ENCODE measurements at places on chromosomes 7 and 10.

DNA sequence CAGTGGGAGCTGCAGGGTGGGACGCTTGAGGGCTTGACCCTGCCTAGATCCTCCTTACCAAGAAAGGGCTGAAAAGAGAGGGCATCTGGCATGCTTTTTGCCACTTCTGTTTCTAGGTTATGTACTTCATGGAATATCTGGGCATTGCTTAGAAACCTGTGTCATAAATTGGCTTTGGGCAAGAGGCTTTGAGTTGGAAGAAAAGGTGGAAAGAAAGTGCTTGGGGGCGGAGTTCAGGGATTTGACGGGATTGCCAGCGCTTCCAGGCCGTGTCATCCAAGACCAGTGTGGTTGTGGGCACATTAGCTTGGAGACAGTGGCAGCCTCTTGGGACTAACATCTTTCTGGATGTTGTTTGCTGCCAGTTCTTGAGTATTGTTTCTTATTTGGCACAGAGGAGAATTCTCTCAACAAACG lies 825 bp downstream of the ZNF862 start:
- no peak for DNase-seq

GRCh38 chr7:128757203-128757602 lies 18.0 kb downstream of the CALU start:
- DNase-seq = no peak

GRCh38 chr7:132276234-132276630 lies 300.0 kb downstream of the PLXNA4 start:
- no peak for DNase-seq

GRCh38 chr7:2631946-2632732 lies at the start of gene TTYH3:
Gene TTYH3 (plus strand): TSS chr7:2631986. CDS start chr7:2632156, 170 bp downstream.
- peak; percentile 71 for DNase-seq

DNA sequence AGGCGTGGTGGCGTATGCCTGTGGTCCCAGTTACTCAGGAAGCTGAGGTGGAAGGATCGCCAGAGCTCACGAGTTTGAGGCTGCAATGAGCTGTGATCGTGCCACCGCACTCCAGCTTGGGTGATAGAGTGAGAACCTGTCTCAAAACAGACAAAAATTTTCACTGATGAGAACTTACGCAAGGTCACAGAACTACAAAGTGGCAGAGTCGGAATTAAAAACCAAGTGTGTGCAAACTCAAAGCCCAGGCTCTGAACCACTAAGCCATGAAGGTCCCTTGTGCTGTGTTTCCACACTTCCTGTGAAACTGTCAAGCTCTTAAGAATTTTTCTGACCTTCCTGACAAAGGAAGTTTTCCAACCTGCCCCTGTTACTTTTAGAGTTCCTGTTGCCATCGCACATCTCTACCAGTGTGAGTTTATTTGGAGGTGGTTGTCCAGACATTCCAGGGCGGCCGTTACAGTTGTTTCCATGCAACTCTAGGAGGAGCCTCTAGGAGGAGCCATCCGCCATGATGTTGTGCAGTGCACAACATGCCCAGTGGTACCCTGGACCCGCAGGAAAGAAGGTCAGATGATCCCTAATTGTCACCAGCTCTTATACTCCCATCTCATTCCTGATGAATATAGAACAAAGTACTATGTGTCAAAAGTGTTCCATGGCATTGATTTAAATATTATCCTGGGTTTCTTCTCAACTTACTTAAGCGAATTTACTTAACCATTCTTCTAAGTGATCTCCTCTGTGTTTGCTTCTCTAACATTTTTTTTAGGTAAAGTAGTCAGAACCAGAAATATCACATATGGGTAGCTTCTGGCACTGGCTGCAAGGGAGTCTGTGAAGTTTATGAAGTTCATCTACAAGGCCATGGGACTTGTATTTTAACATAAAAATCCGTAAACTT lies 49.0 kb upstream of the LYZL1 start:
- no peak for DNase-seq

GRCh38 chr7:108007261-108007660 lies 4.3 kb upstream of the LAMB1 start:
- DNase-seq = no peak

GRCh38 chr10:112159469-112159868 lies 24.1 kb downstream of the GPAM start:
- DNase-seq = no peak

DNA sequence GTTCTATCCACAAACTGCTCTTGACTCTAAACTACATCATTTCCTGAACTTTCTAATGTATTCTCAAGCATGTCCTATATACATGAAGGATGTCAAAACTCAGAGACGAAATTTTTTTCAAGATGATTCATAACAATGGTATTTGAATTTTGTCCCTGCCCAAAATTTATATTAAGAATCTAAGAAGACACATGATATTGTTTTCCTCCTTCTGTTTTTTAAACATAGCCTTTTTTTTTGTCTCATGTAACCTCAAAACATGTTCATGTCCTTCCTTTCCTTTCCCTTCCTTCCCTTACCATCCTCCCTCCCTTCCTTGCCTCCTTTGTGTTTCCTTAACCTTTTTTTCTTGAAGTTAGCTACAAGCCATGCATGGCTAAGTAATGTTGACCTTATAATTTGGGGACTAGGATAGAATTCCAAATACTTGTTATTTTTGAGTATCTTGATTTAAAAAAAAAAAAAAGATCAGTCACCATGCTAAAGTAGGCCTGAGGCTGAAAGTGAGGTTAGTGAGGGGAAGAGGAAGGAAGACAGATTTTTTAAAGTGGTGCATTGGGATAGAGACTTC lies 163.0 kb downstream of the SUGCT start:
- DNase-seq = no peak

DNA sequence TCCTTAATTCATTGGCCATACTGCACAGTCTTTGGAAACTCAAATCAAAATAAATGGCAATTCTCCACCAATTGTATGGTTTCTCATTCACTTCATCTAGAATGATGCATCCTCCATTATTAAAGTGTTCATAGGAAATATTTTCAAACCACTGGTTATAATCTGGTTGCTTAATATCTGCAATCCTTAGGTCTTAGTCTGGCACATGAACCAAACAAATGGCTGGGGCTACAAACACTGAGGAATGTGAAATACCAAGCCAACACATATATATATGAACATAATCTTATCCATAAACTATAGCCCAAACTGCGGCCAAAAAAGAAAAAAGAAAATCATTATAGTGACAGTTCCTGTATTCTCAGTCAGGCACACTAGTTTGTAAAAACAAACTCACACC lies 5.7 kb upstream of the MSS51 start:
- DNase-seq = no peak

Data from retina (tissue), 1 donor.